CD4-positive, alpha-beta T cell treated with Interleukin-15 for 1 hour (primary cell): ENCODE measurements at places on chromosomes 4 and X.

- no peak for DNase-seq
Measured at GRCh38 chr4:94477227-94477626, 25.5 kb downstream of the PDLIM5 start.

DNA sequence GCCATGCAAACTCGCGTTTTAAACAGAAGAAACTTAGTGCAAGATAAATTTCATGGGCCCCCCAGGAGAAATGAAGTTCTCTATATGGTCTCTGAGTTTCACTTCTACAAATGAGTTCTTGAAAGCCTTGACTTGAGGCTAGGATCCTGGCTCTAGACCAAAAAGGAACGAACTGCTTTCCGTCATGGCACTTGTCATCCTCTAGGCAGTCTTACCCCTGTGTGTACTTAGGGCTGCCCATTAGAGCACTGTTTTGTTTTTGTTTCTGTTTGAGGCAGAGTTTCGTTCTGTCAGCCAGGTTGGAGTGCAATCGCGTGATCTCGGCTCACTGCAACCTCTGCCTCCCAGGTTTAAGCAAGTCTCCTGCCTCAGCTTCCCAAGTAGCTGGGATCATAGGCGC, 29.0 kb downstream of the RNF4 start:
- peak; percentile 36 for DNase-seq

DNA sequence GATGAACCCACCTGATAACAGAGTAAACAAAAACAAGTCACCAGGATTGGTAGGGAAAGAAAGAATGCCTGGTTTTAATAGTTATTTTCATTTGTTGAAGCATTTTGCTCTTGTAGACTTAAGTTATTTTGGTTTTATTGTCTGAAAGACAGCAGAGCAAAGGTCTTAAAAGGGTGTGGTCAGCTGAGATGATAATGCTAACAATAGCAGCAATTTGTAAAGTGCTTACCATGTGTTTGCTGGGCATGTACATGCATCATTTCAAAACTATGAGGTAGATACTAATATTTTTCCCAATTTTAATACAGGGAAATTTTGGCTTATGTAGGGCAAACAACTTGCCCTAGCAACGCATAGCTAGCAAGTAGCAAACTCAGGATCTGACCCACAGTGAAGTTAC, 46.8 kb upstream of the SLC10A4 start:
- DNase-seq: no peak

GRCh38 chrX:77440330-77440729, 6.9 kb upstream of the FGF16 start:
- no peak for DNase-seq

GRCh38 chrX:43808231-43808630, 74.0 kb downstream of the MAOB start:
- DNase-seq: no peak

DNA sequence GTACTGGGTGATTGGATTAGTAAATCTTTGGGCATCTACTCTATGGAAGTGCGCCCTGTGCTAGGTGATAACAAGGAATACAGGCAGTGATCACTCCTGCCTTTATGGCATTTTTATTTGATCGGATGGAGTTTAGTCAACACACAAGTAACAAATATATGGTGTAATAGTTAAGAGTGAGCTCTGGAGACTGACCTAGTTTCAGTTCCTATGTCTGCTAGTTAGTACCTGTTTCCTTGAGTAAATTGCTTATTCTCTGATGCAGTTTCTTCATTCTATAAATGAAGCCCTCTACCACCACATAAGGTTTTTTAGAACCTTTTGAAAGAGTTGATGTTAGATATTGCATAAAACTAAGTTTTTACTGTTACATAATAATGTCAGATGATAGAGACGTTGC, 134.6 kb downstream of the KDM6A start:
- DNase-seq: no peak

DNA sequence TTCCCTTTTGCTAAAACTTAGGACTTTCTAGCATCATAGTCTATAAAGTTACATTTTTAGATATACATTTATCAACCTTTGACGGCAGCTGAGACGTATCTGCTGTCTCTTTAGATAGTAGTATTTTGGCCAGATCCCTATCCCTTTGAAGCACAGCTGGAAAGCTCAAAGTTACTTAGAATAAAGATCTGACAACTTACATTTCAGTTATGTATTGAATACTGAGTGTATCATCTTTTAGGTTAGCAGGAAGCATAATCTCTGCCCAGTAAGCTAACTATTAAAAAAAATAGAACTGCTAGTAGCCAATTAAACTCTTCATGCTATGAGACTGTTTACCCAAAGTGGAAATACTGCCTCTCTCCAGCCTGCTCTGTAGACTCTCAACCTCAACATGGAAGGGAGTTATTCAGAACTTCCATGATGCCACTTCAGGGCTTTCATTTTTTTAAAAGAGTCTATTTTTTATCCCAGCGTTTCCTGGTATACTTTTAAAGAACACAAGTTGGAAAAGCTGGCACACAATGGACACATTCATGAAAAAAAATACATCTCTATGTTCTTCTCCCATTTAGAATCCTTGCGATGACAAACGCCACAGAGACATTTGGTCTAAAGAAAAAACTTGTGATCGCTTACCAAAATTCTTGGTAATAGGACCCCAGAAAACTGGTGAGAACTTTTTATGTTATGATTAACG, 126.3 kb downstream of the PRSS12 start:
- DNase-seq: no peak

GRCh38 chr4:158998624-158999023, 104.3 kb upstream of the RAPGEF2 start:
- no peak for DNase-seq

DNA sequence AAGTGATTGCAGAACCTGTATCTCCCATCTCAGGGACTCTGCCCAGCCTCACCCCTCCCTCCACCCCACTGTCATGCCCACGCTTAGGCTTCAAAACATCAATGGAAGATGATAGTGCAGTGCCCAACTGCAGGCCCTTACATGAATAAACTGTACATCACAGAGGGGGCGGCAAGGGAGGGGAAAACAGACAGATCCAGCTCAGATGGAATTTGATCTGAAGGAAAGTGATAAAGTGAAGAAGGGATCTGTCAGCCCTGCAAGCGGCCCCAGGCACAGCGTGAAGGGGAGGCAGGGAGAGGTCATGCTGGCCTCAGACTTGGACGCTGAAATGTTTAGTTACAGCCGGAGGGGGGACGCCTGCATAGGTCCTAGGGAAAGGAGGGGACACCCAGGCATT, 38.5 kb downstream of the GYG2 start:
- DNase-seq: no peak
